ENCODE measurements at places on chromosomes 5 and 9.

- DNase-seq: no peak
Observed at GRCh38 chr5:101688156-101688555, 607.9 kb downstream of the SLCO4C1 start.

GRCh38 chr5:102778478-102778877 lies 23.4 kb downstream of the PAM start:
- DNase-seq: no peak

- DNase-seq: peak; percentile 77
Observed at GRCh38 chr9:137267933-137268355, 9.6 kb upstream of the TOR4A start.

- DNase-seq: peak; percentile 60
Observed at GRCh38 chr9:94918038-94918753, 191.7 kb downstream of the AOPEP start.

DNA sequence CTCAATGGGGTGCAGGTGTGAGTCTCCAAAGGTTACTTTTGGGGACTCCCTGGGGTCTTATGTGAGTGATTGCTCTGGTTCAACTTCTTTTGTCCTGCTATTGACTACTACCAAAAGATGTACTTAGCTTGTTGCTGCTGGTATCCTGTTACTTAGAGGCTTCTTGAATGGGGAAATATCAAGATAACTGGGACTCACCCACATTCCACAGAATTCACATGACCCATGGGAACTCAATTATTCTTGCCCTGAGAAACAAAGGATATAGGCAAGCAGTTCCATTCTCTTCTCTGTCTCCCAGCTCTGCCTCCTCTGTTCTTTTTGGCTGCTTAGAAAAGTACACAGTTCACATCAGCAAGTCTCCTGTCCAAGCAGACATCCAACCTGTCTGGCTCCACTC lies 105.9 kb downstream of the UNC13B start:
- DNase-seq: no peak

GRCh38 chr5:44388321-44389089 lies 715 bp downstream of the FGF10 start:
- no peak for DNase-seq

GRCh38 chr5:59275510-59276324 lies 617.8 kb downstream of the PDE4D start:
- no peak for DNase-seq

GRCh38 chr9:8693464-8693863 lies 893.9 kb upstream of the DMAC1 start:
- DNase-seq: no peak

DNA sequence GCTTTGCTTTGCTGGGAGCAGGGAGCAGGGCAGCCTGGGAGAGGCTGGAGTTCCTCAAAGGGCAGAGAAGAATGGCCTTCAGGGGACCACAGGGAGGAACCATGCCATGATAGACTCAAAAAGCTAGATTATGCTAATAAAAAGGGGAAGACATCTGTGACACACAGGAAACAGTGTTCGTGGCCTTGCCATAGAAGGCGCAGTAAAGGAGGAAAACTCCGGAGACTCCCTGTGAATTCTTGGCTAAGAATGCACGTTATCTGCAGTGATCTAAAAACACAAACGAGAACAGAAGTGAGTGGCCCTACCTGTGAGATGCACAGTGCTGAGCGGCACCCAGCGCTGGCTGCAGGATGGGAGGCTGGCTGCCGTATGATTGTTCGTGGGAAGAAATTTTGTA lies 15.9 kb upstream of the LTC4S start:
- DNase-seq: no peak

GRCh38 chr5:40738502-40738901 lies 17.3 kb downstream of the TTC33 start:
- no peak for DNase-seq

GRCh38 chr9:88447431-88447830 lies 59.2 kb downstream of the SPIN1 start:
- DNase-seq: no peak

- no peak for DNase-seq
Observed at GRCh38 chr9:115422932-115423440, 305.0 kb upstream of the TNC start.

GRCh38 chr5:72308853-72309191 lies 11.2 kb downstream of the MRPS27 start:
- DNase-seq: no peak

DNA sequence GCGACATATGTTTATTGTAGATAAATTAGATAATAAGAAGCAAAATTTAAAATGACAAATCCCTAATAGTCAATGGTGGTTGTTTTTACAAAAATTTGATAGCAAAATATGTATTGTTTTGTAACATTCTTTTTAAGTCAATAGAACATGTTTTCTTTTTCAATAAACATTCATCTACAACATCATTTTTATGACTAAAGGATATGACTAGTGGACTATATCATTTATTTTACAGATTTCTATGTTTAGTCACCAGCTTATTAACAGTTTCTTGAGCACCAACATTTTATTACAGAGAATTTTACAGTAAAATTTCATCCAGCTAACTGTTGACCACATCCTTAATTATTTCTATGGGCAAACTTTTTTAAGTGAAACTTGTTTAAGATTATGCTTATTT lies 114.7 kb upstream of the IL7R start:
- no peak for DNase-seq

- DNase-seq: no peak
Observed at GRCh38 chr5:6197427-6197826, 180.9 kb downstream of the MED10 start.

DNA sequence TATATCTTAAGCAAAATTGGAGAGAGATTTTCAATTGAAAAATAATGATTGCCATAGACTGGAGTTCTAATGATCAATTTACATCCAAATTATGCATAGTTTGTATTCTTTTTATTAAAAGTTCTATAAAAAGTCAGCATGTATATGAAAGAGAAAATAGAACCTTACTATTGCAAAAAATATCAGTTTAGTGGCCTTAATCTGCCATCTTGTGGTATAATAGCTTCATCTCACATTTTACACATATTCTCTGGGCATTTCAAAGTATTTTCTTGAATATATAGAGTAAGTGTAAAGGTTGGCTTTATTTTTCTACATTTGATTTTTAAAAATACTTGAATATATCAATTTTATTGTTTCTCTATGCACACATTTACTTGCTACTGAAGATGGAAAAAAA lies 1858.6 kb upstream of the CDH9 start:
- no peak for DNase-seq

- no peak for DNase-seq
Observed at GRCh38 chr5:23318960-23319359, 188.4 kb upstream of the PRDM9 start.

GRCh38 chr5:135262364-135262763 lies 136.7 kb downstream of the MACROH2A1 start:
- no peak for DNase-seq

DNA sequence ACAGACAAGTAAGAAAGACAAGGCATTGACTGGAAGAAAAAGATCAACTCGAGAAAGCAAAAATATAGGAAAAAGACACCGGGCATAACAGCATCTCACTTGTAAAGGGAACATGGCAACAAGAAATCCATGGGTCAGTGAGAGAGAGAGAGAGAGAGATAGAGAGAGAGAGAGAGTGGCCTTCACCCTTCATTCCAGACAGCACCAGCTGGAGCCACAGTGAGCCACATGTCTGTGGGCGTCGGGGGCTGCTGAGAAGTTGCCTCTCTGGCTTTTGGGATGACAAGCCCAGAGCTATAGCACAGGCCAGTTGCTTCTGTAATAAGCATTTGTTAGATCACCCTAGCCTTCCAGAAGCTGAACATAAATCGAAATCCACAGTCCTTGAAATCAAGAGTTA lies 20.3 kb upstream of the ENC1 start:
- no peak for DNase-seq

GRCh38 chr9:125750627-125751011 lies 3.4 kb downstream of the PBX3 start:
- DNase-seq: no peak

- DNase-seq: no peak
Observed at GRCh38 chr9:15308511-15308910, 1.5 kb upstream of the TTC39B start.

DNA sequence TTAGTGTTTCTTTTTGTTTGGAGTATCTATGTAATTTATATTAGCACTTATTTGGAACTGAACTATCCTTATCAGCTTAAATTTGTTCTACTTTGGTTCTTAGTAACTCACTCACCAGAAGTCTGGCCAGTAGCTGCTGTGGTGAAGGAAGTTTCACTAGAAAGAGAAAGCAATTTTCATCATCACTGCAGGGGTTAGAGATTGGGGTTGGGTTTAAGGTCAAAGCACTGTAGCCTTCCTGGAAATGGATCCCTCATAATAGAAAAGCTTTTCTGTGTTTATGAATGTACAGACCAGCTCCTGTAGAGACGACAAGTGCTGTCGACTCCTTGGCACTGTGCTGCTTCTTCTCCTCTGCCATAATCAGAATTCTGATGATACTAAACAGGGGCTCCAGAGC lies 22.2 kb downstream of the MROH2B start:
- DNase-seq: peak; percentile 4

- DNase-seq: no peak
Observed at GRCh38 chr9:76680716-76681425, 83.4 kb upstream of the PCA3 start.

DNA sequence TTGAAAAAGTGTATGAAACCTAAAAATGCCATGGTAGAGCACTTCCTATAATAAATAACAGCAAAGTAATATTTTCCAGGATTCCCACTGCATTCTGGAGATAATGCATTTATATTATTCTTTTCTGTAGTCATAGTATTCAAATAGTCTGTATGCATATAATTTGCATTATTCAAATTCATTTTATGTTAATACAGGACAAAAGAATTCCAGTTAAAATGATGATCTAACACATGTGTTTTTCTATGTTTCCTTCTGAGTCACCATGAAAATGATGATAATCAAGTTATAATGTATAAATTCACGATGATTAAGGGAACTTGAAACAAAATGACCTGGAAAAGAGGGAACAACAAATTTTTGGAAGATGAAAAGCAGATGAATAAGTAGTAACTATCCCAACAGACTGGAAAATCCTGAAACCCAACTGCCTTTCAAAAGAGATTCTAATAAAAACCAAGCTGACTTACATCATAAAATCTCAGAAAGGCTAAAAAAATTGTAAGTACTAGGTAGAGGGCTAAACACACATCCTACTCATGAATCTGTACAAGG lies 358.6 kb upstream of the PAPPA start:
- no peak for DNase-seq

- peak; percentile 50 for DNase-seq
Observed at GRCh38 chr9:129336601-129337331, 158.7 kb upstream of the IER5L start.

DNA sequence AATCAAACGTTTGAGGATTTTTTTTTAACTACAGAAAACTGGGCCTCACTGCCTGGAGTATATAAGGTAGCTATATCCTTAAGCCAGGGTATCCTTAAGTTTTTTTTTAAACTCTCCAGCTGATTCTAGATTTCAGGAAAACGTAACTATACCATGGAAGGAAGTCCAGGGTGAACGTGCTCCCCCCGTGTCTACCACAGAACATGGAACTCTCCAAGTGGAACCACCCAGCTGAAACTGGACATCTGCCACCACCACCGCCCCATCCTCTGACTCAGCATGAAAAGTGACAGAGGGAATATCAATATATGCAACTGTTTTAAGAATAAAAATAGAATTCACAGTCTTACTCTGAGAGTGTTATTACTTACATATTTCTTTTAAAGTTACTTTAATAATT lies 61.3 kb downstream of the DROSHA start:
- DNase-seq: no peak

DNA sequence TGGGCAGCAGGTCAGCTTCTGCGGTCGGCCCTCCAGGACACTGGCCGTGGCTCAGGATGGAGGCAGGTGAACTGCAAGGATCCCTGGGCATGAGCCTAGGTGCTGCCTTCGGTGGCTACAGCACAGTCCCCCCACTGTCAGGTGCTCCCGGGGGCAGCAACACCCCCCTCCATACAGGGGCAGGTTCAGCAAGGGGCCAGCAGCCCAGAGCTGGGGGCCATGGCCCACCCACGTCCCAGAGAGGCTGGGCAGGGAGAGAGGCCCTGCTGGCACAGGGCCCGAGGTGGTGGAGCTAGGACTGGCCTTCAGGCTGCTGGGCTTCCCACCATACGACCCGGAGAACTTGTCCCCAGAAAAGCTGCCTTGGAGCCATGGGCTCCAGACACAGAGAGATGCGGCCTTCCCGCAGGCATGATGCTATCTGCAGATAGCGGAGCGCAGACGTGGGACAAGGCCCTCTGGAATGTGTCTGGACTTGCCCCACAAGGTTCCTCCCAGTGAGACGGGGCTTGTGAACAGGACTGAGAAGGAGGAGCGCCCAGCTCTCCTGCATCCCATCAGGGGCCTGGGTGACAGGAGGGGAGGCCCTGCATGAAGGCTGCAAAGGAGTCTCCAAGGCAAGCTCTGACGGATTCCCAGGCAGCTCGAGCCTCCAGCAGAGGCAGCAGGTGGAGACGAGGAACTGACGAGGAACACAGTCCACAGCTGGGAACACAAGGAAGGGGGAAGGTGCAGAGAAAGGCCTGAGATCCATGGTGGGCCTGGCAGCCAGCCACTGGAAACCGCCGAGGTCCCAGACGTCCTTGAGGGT lies 111.1 kb downstream of the VAV2 start:
- no peak for DNase-seq

DNA sequence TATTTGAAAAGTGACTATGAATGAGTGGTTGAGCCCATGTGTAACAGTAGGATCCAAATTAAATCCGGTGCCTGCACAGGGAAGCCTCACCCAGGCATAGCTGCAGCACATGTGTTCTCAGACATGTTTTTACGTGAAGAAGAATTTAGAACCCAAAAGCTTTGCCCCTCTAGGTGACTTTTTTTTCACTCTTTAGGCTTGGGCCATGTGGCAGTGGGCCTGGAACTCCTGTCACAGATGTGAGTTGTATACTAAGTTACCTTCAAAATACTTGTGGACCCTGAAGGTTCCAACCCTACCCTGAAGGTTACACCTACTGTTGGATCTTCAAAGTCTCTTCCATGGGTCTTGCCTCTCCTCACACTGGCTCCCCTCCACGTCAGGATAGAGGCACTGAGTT lies 146.6 kb downstream of the GAS1 start:
- DNase-seq: no peak

- peak; percentile 95 for DNase-seq
Observed at GRCh38 chr9:110808599-110808980, 140.0 kb downstream of the MUSK start.

DNA sequence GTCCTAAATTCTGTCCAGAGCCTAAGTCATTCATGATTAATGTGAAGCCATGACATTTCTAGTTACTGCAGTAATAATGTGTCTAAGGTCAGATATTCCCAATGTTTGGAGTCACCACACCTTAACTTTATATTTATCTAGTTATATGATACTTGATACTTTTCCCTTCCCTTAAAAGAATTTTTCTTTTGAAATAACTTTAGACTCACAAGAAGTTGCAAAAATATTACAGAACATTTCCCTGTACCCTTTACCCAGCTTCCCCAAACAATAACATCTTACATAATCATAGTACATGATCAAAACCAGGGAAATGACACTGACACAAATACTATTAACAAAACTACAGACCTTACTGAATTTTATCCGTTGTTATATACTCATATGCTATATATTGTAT lies 150.0 kb upstream of the GNA14 start:
- no peak for DNase-seq

- DNase-seq: no peak
Observed at GRCh38 chr5:17374973-17375742, 122.9 kb upstream of the TAF11L2 start.

- DNase-seq: peak; percentile 24
Observed at GRCh38 chr9:132943651-132944293, 644 bp downstream of the TSC1 start.

All from GM12865 (cell line).